Activated CD4-positive, alpha-beta T cell treated with anti-CD3 and anti-CD28 coated beads, Interleukin-2, amount 10 ng/mL, durations not matched to agents 24 days and 14 days (primary cell): ENCODE measurements at places on chromosomes 6 and 20. TPM values are rescaled to one million over a fixed set of nuclear protein-coding genes. Genes with fewer than 3 reads are reported as not detected.

DNA sequence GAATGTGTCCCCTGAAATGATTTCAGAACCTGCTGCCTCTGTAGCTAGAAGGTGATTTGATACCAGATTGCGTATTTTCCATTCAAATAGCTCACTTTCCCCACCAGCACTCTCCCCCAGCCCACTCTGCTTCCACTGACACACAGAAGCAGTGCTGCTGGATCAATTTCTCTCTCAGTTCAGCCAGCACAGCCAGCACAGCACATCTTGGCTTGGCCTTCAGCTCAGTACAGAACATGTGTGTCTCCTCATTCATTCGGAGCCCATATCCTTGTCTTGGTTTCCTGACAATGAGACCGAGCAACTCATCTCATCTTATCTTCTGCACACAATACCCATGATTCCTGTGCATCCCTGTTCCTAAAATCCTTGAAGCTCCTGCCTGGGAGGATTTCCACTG is 33.8 kb upstream of the CD83 start:
- H3K36me3 ChIP-seq: no peaks in the 10 kb centered on the region
- DNase-seq: no peak
- H3K27ac ChIP-seq: no peak overlapping the region
- H3K4me3 ChIP-seq: no peak overlapping the region

DNA sequence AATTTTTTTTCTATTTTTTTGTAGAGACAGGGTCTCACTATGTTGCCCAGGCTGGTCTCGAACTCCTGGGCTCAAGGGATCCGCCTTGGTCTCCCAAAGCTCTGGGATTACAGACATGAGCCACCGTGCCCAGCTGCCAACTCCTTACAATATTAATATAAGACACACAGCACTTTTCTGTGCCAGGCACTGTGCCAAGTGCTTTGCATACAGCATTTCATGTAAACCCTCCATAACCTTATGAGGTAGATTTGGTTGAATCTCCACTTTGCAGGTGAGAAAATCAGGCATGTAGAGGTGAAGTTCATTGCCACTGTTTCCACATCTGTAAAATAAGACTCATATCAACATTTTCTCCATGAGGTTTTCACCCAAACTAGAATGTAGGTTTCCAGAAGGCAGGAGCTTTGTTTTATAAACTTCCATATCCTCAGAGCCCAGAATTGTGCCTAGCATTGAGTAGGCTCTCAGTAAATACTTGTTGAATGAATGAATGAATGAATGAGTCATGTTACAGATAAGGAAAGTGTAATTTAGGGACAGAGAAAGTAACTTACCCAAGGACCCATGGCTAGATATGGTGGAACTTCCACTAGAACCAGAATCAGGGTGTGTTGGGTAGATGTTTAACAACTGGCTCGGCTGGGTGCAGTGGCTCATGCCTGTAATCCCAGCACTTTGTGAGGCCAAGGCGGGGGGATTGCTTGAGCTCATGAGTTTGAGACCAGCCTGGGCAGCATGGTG is 3.0 kb upstream of the CTNNBL1 start:
- no peak overlapping the region for H3K27ac ChIP-seq
- no peak overlapping the region for H3K4me3 ChIP-seq
- peaks cover 20% of the 10 kb centered on the region for H3K27me3 ChIP-seq
- H3K36me3 ChIP-seq: no peaks in the 10 kb centered on the region
- DNase-seq: no peak
- H3K4me1 ChIP-seq: peaks cover 27% of the 10 kb centered on the region

- H3K27me3 ChIP-seq: peaks cover 15% of the 10 kb centered on the region
- no peaks in the 10 kb centered on the region for H3K4me1 ChIP-seq
- H3K4me3 ChIP-seq: no peak overlapping the region
- no peaks in the 10 kb centered on the region for H3K36me3 ChIP-seq
- no peak overlapping the region for H3K27ac ChIP-seq
Observed at GRCh38 chr20:57999465-58000111, 228.9 kb downstream of the ANKRD60 start.

The NHSL1 gene
- 0.26 and 0.63 TPM in 2 replicates for total RNA-seq

The SPTLC3 gene
- 0.26 and 0.33 TPM in 2 replicates for total RNA-seq

GRCh38 chr20:2230726-2231488 is 64.9 kb upstream of the TGM3 start:
- no peaks in the 10 kb centered on the region for H3K4me1 ChIP-seq
- H3K27me3 ChIP-seq: no peaks in the 10 kb centered on the region
- H3K36me3 ChIP-seq: no peaks in the 10 kb centered on the region
- H3K27ac ChIP-seq: no peak overlapping the region
- no peak overlapping the region for H3K4me3 ChIP-seq
- no peak for DNase-seq

DNA sequence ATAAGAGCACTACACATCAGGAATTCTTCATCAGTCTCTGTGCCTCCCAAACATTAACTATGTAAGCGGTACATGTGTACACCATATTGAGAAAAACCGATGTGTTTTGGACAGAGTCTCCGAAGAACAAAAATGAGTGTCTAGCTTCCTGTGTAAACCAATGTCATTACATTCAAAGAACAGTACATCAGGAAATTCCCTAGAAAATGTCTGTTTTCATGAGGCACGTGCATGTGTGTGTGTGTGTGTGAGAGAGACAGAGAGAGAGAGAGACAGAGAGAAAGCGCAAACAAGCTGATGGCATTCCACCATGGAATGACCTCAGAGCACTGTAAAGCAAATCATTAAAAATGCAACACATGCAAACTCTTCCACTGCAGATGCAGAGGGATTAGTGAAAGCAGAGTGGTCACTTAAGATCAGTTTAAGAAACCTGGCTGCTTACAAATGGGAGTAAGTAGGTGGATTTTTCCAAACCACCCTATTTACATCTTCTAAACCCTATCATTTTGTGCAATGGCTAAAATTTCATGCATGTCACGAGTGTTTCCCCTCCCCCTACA is 133.9 kb downstream of the HIVEP2 start:
- peaks cover 45% of the 10 kb centered on the region for H3K36me3 ChIP-seq
- H3K4me3 ChIP-seq: peak overlapping the region; percentile 35

DNA sequence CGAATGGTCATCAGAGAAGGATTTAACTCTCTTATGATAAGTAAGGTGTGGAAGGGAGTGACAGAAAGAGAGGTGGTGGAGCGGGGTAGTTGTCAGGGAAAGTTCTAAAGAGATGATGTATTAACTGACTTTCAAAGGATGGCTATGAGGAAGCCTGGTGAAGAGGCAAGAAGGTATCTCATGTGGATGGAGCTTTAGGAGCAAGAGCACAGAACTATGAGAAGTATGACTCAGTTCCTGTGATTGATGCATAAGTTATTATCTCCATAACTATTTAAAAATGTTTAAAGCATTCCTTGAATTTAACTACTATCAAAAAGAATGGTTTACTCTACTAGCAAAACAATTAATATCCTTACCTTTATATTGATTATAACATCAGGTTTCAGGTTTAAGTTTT is 28.8 kb downstream of the AK9 start:
- H3K27me3 ChIP-seq: no peaks in the 10 kb centered on the region
- no peak overlapping the region for H3K27ac ChIP-seq
- H3K4me1 ChIP-seq: peaks cover 6% of the 10 kb centered on the region
- DNase-seq: no peak
- no peaks in the 10 kb centered on the region for H3K36me3 ChIP-seq
- no peak overlapping the region for H3K4me3 ChIP-seq

GRCh38 chr6:31903957-31904356 is 2.1 kb upstream of the ZBTB12 start:
- H3K4me1 ChIP-seq: peaks cover 26% of the 10 kb centered on the region
- DNase-seq: no peak
- H3K36me3 ChIP-seq: peaks cover 4% of the 10 kb centered on the region
- no peak overlapping the region for H3K4me3 ChIP-seq
- no peak overlapping the region for H3K27ac ChIP-seq
- H3K27me3 ChIP-seq: peaks cover 6% of the 10 kb centered on the region

DNA sequence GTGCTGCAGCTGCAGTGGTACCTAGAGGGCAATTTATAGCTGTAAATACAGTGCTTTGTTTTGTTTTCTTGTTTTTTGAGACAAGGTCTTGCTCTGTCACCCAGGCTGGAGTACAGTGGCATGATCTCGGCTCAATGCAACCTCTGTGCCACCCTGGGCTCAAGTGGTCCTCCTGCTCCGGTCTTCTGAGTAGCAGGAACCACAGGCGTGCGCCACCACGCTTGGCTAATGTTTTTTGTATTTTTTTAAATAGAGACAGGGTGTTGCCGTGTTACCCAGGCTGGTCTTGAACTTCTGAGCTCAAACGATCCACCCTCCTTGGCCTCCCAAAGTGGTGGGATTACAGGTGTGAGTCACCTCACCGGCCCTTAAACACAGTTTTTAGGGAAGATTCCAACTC is 26.8 kb downstream of the CHRNA4 start:
- peaks cover 8% of the 10 kb centered on the region for H3K27me3 ChIP-seq
- no peak overlapping the region for H3K4me3 ChIP-seq

DNA sequence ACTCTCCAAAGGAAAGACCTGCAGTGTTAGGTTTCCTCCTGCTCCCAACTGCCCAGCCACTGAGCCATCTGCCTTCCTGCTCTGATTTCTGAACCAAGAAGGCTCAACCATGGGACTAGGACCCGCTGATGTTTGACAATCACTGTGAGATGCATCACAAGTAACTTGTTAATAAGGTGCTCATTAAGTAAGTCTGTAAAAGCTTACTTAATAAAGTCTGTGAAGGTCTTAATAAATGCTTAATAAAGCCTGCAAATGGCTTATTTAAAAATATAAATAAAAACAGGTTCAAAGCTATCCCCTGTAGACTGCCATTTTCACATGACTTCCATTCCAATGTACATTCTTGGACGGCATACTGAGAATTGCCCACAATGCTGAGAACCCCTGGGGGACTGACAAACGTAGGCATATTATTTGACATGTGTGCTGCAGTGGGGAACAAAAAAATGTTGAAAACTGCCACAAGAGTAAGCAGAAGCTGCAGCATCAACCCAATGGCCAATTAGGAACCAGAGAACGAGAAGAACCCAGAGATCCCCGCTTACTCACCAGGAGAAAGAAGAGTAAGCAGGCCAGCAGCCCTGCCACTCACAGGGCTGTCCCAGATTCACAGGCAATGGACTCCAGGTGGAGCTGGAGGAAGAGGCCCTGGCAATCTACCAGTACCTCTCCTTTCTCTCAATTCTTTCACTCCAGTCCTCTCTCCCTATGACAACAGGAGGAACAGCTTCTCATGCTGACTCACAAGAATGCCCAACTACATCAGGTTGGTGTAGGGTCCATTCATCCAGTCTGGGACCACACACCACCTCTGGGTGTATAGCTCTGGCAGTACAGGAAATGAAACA is 19.5 kb downstream of the KIF13A start:
- no peaks in the 10 kb centered on the region for H3K4me1 ChIP-seq
- H3K4me3 ChIP-seq: no peak overlapping the region
- H3K36me3 ChIP-seq: no peaks in the 10 kb centered on the region
- DNase-seq: no peak
- peaks cover 13% of the 10 kb centered on the region for H3K27me3 ChIP-seq

The FERMT1 gene
- total RNA-seq: 0.58 and 0.71 TPM in 2 replicates

- H3K27ac ChIP-seq: peak overlapping the region; percentile 29
- no peak for DNase-seq
- peaks cover 21% of the 10 kb centered on the region for H3K36me3 ChIP-seq
Observed at GRCh38 chr6:45075246-45075645, 252.9 kb upstream of the RUNX2 start.

- H3K36me3 ChIP-seq: no peaks in the 10 kb centered on the region
- H3K4me1 ChIP-seq: no peaks in the 10 kb centered on the region
- H3K27ac ChIP-seq: no peak overlapping the region
- H3K27me3 ChIP-seq: no peaks in the 10 kb centered on the region
- no peak for DNase-seq
- no peak overlapping the region for H3K4me3 ChIP-seq
Observed at GRCh38 chr20:60627751-60628565, 624.1 kb upstream of the CDH4 start.

DNA sequence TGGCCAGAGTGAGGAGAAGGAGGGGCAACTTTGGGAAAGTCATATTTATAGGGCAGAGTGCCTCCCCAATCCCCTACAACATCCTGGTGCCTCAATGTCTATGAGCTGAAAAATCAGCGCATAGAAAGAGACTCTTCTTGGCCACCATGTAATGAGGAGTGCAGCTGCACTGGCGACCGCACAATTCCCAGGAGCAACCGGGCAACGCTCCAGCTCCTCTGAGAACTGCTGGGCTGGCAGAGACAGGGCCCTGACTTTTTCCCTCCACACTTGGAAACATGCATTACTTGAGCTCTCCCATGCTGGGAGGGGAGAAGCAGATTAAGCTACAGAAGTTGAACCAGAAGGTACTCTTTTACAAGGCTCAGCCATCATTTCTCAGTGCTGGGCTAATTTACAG is 31.4 kb upstream of the MARCKS start:
- H3K4me1 ChIP-seq: no peaks in the 10 kb centered on the region
- H3K4me3 ChIP-seq: no peak overlapping the region
- H3K27me3 ChIP-seq: peaks cover 7% of the 10 kb centered on the region

DNA sequence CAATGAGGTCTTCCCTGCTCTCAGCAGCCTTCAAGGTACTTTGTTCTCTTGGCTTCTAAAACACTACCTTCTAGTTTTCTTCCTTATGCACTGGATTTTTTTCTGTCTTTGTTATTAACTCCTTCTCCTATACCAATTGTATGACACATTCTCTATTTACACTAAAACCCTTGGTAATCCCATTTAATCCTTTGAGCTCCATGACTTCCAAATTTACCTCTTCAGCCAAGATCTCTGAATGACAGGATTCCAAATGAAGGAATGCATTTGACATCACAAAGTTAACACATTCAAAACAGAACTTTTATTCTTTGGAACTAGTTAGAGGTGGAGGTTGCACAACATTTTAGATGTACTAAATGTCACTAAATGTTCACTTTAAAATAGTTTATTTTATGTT is 86.6 kb upstream of the SAMD5 start:
- H3K27me3 ChIP-seq: no peaks in the 10 kb centered on the region
- DNase-seq: no peak
- no peaks in the 10 kb centered on the region for H3K4me1 ChIP-seq
- H3K27ac ChIP-seq: no peak overlapping the region
- H3K36me3 ChIP-seq: no peaks in the 10 kb centered on the region

- H3K4me1 ChIP-seq: no peaks in the 10 kb centered on the region
- no peak overlapping the region for H3K4me3 ChIP-seq
- no peaks in the 10 kb centered on the region for H3K36me3 ChIP-seq
- peaks cover 12% of the 10 kb centered on the region for H3K27me3 ChIP-seq
- DNase-seq: no peak
- H3K27ac ChIP-seq: no peak overlapping the region
Observed at GRCh38 chr6:169495601-169496000, 206.2 kb downstream of the WDR27 start.

The LRRC73 gene
- total RNA-seq: 0.14 and 0.51 TPM in 2 replicates

- no peak overlapping the region for H3K4me3 ChIP-seq
- no peaks in the 10 kb centered on the region for H3K4me1 ChIP-seq
- H3K27ac ChIP-seq: no peak overlapping the region
- H3K36me3 ChIP-seq: no peaks in the 10 kb centered on the region
Observed at GRCh38 chr6:132952031-132952867, 137.9 kb downstream of the RPS12 start.

GRCh38 chr6:20918868-20919267 is 384.6 kb downstream of the CDKAL1 start:
- DNase-seq: no peak
- H3K36me3 ChIP-seq: peaks cover 11% of the 10 kb centered on the region
- H3K4me1 ChIP-seq: peaks cover 17% of the 10 kb centered on the region
- no peak overlapping the region for H3K4me3 ChIP-seq

- H3K4me1 ChIP-seq: no peaks in the 10 kb centered on the region
- H3K27ac ChIP-seq: no peak overlapping the region
- no peak overlapping the region for H3K4me3 ChIP-seq
- no peak for DNase-seq
Observed at GRCh38 chr6:131001111-131001736, 61.8 kb downstream of the EPB41L2 start.

The SNAI1 gene
- total RNA-seq: 1.6 and 2.3 TPM in 2 replicates

The OXT gene
- total RNA-seq: 0.73 TPM in 1 of 2 replicates, not detected in the other
